Stimulated activated CD4-positive, alpha-beta T cell treated with anti-CD3 and anti-CD28 coated beads, TNF-alpha, amount 100 ng/mL, for 1 hour (primary cell): ENCODE measurements at places on chromosomes 5 and 9.

GRCh38 chr9:137582286-137582860, 3.6 kb upstream of the DPH7 start:
- no peak for DNase-seq

DNA sequence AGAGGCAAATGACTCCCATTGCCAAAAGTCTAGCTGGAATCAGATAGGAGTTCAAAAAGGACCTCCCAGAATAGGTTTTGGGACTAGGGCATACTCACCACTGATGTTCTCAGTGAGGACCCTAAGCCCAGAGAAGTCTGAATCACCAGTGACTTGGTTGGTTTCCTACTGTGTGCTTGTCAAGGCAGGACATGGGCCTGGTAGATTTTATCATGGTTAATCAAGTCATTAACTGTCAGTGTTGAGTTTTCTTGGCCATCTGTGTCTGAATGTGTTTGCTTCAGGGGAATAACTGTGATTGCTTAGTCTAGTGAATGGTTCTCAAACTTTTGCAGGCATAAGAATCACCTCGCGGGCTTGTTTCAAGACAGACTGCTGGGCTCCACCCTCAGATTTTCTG, 99.0 kb upstream of the GDNF start:
- DNase-seq: no peak

- DNase-seq: no peak
Measured at GRCh38 chr5:168946363-168946762, 354.6 kb downstream of the SLIT3 start.

DNA sequence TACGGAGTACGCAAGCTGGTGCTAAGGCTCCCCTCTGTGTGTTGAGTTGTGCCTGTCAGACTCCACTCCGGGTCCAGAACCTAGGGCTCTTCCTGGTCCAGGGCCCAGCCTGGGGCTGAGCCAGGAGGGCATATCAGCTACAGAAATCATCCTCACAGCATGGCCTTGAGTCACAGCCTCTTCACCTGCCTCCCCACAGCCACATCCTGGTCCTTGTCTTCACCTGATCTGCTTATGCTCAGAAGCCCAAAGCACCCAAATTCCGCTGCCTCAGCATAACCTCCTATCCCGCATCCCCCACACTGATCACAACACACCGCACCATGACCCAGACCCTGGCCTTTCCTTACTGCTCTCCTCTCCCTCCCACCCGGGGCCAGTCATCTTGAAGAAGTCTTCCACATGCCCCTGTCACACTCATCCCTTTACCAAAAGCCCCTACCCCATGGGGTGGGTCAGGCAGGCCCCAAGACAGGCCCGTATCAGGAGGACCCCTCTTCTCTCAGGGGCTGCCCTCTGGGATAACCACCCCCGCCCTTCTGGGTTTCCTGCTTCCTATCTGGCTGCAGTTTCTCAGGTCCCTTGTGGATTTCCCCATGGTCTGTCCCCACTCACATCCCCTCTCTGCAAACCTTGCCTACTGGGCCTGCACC, 1.3 kb upstream of the IL3 start:
- no peak for DNase-seq

- no peak for DNase-seq
Measured at GRCh38 chr5:172077664-172078425, 71.4 kb upstream of the FBXW11 start.

DNA sequence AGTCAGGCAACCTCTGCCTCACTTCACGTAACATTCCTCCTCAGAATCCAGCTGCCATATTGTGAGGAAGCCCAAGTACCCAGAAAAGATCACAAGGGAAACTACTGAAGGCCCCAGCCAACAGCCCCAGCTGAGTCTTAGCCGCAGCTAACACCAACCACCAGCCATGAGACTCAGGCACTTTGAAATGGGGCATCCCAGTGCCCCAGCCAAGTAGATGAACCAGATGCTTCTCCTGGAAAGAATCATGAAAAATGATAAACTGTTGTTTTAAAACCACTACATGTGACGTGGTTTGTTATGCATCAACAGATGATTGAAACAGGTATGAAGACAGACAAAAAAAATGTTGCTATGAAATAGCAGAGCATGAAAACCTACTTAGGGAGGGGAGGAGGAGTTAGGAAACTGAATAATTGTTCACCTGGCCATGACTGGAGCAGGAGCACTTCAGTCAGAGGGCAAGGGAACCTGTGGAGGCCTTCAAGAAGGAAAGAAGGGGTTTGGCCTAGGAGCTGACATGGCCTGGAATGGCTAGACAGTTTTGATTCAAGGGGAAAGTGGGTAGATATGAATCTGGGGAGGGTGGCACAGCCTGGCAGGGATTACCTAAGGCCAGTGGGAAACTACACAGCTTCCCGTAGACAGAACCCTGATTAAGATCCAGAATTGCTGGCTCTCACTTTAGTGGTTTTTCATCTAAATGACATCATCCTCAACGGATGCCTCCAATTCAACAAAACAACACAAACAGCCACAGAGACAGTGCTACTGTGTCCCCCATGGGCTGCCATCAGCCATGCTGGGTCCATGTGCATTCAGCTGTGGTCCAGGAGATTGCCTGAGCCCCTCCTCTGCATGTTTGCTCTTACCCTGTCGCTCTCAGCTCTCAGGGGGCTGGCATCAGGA, 211.6 kb downstream of the SYK start:
- DNase-seq: no peak

- no peak for DNase-seq
Measured at GRCh38 chr5:43006424-43007202, 33.5 kb downstream of the ANXA2R start.

DNA sequence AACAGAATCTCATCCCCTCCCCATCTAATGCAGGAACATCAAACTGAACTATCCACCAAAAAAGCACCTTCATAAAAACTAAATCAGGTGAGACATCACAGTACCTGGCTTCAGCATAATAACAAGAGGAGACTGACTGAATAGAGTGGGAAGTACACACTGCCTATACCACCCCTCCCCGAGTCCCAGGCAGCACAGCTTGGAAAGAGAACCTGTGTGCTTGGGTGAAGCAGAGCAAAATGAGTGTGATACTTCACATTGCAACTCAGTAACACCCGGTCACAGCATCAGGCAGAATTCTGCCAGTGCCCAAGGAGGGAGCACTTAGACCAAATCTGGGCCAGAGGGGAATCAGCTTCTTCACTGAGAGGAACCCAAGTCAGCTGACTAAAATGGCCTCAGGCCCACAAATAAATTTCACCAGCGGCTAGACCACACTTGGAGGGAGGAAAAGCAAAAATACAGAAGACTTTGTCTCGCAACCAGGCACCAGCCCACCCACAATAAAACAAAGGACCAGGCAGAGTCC, 69.3 kb upstream of the OR2K2 start:
- no peak for DNase-seq

DNA sequence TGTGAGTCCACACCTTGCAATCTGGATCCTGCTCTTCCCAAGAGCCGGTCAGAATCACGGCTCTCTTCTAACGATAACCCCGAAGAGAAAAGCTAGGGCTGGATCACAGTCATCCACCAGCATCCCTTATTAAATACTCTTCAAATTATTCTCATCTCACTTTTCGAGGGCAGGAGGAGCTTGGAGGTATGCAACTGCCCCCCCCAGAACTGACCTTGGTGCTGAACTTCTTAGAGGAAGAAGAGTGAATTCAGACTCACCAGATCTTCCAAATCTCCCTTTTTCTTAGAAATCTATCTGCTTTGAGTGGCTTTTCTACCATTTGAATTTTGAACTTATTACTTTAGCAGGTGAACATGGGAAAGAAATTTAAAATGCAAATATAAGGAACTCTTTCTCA, 75.7 kb downstream of the MED10 start:
- DNase-seq: no peak

DNA sequence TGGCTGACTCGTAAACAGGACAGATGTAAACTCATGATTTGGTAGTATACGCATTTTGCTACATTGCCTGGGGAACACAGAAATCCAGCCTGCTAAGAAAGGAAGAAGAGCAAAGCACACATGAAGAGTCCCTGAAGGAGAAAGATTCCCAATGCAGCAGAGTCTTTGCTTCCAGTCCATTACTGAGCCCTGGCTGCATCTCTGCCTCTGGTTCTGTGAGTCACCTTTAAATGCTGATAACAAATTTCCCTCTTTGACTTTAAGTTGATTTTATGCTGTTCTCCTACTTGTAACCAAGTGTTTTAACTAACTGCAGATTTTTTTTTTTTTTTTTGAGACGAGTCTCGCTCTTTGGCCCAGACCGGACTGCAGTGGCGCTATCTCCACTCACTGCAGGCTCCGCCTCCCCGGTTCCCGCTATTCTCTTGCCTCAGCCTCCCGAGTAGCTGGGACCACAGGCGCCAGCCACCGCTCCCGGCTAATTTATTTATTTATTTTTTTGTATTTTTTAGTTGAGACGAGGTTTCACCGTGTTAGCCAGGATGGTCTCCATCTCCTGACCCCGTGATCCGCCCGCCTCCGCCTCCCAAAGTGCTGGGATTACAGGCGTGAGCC, 8.5 kb upstream of the PRXL2C start:
- no peak for DNase-seq

DNA sequence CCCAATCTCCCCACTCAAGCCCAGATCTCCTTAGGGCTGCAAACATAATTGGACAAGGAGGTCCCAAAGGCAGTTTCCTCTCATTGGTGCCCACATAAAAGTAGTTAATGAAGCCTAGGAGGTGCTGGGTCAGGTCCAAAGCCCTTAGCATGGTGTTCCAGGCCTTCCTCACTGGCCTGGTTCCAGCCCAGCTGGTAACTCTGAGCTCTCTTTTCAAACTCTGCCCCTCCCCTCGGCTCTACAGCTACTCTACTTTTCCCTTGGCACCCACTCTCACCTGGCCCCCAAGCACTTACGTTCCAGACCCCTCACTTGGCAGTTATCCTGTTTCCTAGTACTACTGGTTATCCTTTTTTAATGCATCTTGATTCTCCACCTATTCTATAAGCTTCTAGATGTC, 9.9 kb downstream of the SEPTIN8 start:
- DNase-seq: no peak

- DNase-seq: no peak
Measured at GRCh38 chr9:15154677-15155076, 152.3 kb downstream of the TTC39B start.

GRCh38 chr5:27171761-27172261, 133.4 kb upstream of the CDH9 start:
- DNase-seq: no peak

DNA sequence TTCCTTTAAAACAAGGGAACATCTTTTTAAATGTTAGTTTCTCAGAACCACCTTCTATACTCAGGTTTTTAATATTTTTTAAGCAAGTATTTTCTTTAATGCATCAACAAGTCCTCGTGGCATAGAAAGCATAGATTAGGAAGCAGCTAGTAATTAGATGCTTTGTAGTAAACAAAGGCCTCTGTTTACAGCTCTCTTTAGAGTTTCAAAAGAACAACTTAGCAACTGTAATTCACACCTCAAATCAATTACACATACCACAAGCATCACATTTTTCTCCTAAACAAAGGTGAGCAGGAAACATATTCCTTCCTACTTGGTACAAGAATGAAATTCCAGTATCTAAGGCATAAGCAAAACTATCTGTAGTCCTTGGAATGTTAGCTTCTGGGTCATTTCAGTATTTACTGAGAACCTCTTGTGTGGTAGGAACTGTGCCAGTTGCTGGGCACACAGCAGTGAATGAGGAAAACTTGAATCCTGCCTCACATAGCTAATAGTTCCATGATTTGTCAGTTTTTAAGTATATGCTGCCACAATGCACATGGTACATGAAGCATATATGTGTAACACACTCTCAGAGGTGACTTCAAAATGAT, 249.1 kb downstream of the CEMIP2 start:
- DNase-seq: no peak

DNA sequence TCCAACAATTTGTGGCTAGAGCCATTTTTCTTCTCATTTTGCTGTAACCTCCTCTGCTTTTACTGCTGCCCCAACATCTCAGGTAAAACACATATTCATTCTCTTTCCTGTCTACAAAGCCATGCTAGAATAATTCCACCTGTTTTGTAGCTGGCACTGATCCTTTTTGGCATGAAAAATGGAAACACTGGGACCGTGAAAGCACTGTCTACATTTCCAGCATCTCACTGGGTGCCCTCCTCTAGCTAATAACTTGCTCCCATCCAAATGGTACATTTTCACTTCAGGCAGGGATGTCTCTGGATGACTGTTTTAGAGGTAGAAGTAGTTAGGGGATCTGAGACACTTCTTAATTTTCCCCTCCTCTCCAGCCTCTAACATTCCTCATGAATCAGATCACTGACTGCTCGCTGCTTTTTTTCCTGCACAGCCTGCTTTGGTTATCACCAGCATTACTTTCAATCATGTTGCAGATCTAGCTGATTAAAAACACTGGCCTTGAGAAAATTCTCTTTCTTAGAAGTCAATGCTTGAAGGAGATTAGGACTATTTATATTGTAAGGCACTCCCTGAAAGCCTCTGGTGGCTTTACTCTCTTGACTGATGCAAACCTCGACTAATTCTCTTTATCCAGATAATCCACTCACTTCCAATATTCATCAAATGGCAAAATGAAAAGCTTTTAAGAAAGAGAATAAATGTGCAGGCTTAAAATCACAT, 1312.6 kb upstream of the DMAC1 start:
- no peak for DNase-seq

DNA sequence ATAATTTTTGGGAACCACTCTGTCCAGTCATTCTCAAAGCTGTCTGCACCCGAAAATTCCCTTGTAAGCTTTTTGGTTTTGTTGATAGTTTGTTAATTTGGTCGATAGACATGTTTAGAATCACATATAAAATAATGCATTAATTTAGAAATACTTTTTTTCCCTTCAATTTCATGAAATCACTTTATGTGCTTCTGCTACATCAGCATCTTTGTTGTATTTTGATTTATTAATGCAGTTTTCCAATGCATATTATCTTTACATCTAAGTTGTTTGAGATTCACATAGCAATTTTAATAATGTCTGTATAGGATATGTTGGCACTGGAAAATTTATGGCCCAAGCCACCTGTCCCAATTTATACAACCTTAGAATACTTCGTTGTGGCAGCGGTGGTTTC, 60.6 kb upstream of the SV2C start:
- DNase-seq: no peak

- no peak for DNase-seq
Measured at GRCh38 chr9:109922617-109923470, 142.8 kb downstream of the PALM2AKAP2 start.

GRCh38 chr9:131590907-131591844, 45.9 kb downstream of the PRRT1B start:
- peak; percentile 52 for DNase-seq

DNA sequence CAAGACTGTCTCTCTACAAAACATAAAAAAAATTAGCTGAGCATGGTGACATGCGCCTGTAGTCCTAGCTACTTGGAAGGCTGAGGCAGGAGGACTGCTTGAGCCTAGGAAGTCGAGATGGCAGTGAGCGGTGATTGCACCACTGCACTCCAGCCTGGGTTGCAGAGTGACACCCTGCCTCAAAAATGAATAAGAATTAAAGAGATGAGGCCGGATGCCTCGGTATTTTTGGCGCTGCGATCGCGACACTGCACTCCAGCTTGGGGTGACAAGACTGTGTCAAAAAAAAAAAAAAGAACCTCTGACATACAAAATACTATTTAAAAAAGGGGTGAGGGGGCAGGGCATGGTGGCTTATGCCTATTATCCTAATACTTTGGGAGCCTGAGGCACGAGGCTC, 7.3 kb downstream of the GPBP1 start:
- DNase-seq: no peak
